HAP-1 (cell line): ENCODE measurements at places on chromosomes 6 and 20.
A peak's percentile ranks its signal among the peaks of the same experiment; 100 is the strongest.

GRCh38 chr6:163708466-163708865, 293.9 kb downstream of the QKI start:
- no peak for DNase-seq

DNA sequence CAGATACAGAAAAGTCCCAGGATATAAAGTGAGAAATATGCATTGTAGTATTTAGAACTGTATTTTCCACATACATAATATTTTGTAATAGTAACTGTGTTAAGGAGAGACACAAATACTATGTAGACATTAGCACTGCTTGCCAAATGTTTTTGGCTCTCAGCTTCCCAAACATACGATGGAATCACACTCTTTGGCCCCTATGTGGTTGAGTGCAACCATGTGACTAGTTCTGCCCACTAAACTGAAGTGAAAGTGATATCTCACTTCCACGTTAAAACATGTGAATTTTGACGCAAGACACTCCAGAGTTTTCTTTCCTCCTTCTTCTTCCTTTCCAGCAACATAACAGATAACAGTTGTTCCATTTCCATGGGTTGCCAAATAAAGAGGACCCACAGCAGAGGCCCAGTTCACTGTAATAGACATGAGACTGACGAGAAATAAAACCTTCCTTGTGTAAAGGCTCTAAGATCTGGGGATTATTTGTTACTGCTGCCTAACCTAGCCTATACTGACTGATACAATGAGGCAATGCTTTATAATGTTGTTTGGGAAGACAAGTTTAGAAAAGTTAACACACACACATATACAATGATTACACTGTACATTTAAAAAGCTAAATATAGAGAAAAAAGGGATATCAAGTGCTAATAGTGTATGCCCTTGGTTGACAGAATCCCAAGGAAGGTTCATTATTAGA, 97.2 kb downstream of the PTPRT start:
- DNase-seq, result no peak

GRCh38 chr6:93327857-93328256, 91.5 kb downstream of the EPHA7 start:
- DNase-seq, result no peak

DNA sequence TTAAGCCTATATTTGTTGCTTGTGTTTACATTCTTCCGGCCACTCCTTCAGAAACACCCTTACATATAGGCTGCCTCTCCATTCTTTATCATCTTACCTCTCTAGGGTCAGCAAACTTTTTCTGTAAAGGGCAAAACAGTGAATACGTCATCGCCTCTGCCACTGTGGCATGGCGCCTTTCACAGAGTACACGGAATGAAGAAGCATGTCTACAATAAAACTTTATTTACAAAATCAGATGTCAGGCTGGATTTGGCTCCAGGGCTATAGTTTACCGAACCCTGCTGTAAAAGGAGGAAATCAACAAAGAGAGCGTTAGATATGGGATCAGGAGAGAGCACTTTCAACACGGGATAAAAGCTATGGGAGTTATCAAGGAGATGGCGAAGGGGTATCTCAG, 9.3 kb upstream of the NCR2 start:
- no peak for DNase-seq

DNA sequence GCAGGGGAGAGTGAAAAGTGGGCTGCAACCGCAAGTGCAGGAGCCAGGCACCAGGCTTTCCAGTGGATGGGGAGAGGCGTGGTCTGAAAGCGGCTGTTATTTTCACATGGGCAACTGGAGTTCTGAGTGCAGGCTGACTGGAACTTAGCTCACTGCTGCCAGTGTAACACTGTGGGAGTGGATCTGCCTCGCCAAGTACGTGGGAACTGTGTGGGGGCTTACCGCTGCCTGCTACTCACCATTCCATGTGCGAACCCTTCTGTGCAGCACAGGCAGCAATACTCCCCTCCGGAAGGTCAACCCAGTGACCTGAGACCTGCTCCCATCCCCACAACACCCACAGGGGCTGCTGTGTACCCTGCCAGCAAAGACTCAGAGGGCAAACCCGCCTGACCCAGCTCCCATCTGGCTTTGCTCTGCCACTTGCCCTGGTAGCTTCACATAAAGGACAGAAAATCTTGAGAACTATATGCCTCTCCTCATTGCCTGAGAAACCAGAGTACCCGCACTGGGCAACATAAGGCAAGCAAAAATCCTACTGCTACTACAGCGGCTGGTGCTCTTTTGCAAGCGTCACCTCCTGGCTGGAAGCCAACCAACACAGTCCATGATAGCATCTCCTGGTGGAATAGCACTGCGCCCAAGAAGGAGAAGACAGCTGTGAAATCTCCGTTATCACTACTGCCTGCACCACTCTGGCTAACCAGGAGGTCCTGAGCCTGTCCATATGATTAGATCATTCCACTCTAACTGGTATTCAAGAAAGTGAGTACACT, 54.4 kb upstream of the SIRPG start:
- DNase-seq, result no peak

GRCh38 chr20:57770852-57771720, 61.3 kb upstream of the PMEPA1 start:
- DNase-seq, result no peak

GRCh38 chr20:58025233-58025632, 203.2 kb downstream of the ANKRD60 start:
- no peak for DNase-seq

- no peak for DNase-seq
Measured at GRCh38 chr20:47232518-47232917, 124.0 kb downstream of the ZMYND8 start.

DNA sequence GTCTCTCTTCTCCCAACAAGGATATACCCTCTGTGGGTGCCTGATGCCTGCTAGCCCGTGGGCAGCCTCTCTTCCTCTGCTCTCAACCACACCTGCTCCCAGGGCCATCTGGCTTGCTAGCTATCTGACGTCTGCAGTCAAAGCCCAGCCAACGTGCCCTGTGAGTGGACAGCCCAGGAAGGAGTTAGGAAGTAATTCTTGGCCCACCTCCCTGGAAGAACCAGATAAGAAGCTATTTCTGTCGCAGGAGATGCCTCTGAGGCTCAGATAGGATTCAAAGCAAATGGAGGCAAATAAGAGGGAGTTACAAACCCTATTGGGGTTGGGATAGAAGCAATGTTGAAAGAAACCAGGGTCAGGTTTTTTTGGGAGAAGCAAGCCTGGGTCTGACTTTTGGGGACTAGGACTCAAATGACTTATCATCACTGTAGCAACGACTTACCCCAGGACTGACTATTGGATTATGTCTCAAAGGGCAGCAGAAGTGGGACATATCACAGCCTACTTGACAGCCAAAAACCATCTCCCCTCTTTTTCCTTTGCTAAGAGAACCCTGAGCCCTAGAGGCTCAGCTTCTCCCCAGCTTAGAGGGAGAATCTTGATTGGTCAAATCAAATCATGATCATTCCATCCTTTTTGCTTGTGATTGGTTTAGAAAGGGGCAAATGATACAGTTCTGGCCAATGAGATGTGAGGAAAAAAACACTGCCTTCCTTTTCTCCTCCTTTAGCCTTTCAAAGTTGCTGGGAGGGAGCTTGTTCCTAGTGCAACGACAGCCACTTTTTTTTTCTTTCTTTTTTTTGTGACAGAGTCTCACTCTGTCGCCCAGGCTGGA, 18.0 kb upstream of the CDK5RAP1 start:
- no peak for DNase-seq

DNA sequence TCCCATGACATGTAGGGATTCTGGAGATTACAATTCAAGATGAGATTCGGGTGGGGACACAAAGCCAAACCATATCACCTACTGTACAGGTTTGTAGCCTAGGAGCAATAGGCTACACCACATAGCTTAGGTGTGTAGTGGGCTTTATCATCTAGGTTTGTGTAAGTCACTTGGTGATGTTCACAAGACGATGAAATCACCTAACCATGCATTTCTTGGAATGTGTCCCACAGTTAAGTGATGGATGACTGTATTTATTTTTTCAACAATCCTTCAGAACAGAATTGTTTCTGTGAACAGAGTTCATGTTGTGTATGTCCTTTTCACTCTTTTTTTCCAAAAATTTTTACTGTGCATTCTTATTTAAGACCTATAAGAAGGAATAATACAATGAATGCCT, 76.1 kb downstream of the DTD1 start:
- no peak for DNase-seq

GRCh38 chr6:98560418-98560817, 274.0 kb upstream of the POU3F2 start:
- DNase-seq, result no peak

DNA sequence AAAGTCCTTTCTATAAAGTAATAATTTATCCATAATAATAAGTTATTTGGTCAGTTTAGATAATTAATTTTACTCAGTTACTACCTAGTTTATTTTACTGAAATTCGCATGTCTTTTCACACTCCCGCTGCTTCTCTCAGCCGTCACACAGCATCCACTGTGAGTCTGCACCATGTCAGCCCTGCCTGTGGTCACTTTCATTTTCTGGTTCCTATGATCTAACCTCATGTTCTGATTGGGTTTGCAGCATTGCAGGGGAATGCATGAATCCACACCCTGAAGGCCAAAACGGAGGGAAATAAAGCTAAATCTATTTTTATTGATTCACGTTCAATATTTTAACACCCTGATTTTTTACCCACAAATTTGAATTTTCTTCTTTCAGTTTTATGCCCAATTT, 47.4 kb downstream of the PDE10A start:
- DNase-seq, result no peak

- DNase-seq, result peak; percentile 88
Measured at GRCh38 chr6:136503303-136504029, 46.8 kb downstream of the MAP7 start.
